ENCODE measurements at places on chromosomes 2 and 18. TPM values are rescaled to one million over a fixed set of nuclear protein-coding genes. Genes with fewer than 3 reads are reported as not detected.

DNA sequence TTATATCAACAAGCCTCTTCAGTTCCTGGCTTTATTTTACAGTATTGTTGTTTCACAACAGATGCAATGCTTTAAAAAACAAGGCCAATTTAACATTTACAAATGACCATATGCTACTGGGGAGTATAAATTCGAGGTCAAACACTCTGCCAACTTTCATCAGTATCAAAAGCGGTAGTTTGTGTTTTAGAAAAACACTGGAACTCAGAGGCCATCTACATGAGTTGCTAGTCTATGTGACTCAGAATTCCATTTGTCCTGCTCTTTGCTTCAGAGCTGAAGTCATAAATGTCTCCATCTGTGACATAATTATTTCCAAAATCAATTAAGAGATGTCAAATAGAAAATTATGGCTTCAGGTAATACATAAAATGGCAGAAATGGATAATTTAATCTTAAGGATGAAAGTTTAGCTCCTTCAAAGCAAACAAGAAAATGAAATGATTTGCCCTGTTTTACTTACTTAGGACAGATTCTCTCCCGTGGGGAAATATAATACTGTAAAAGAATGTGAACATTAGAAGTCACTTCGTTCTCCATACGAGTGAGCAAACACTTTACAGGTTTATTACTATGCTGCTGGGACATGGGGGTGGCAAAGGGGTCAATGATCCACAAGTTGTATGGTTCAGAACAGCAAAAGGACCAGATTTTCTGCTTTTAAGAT lies 3.7 kb downstream of the MEX3C start:
- H3K4me1 ChIP-seq: peaks cover 11% of the 10 kb centered on the region
- no peak overlapping the region for H3K27ac ChIP-seq
- DNase-seq: no peak
- no peak overlapping the region for H3K4me3 ChIP-seq
- no peaks in the 10 kb centered on the region for H3K36me3 ChIP-seq

Gene ITGAV
- total RNA-seq: 115 TPM

DNA sequence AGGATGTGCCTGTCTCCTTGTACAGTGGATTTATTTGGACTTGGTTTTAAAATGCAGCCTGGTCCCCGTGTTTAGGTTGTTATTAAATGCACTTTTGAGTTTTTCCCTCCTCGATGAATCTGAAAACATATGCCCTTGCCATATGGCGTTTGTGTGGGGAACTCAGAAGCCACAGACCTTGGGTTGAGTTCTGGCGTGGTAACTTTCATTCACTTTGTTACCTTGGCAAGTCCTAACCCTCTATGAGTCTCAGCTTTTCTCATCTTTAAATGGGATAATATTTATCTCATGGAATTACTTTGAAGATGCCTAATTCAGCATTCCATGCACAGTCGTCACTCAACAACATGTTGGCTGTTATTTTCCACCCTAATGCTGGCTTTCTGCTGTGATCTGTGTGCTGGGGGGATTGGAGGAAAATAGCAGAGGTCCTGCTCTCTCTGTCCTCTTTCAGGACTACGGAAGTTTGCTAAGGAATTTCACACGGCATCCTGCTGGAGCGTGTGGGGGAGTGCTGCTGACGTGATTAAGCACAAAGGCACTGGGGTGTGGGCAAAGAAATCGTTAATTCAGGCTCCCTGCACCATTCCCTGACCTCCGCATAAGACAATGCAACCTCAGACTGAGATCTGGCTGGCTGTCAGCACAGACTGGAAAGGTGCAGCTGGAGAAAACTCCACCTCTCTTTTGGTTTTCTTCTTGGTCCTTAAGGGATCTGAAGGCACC lies 61.7 kb downstream of the LDLRAD4 start:
- no peaks in the 10 kb centered on the region for H3K27me3 ChIP-seq
- DNase-seq: no peak
- no peak overlapping the region for H3K4me3 ChIP-seq
- H3K4me1 ChIP-seq: no peaks in the 10 kb centered on the region
- no peak overlapping the region for H3K27ac ChIP-seq
- no peaks in the 10 kb centered on the region for H3K36me3 ChIP-seq

DNA sequence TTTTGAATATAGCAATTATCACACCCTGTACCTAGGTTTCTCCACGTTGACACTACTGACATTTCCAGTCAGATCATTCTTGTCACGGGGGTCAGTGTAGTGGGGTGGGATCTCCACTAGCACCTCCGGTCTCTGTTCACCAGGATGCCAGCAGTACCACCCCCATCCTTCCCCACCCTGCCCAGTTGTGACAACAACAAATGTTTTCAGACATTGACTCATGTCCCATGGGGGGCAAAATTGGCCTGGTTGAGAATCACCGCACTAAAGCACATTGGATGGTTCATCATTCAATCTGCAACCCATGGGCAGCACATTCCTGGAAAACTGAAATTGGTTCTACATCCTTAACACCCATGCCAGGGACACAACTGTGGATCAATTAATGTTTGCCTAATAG lies 32.3 kb downstream of the FEZ2 start:
- no peak for DNase-seq
- H3K27me3 ChIP-seq: peaks cover 2% of the 10 kb centered on the region
- peaks cover 12% of the 10 kb centered on the region for H3K4me1 ChIP-seq

DNA sequence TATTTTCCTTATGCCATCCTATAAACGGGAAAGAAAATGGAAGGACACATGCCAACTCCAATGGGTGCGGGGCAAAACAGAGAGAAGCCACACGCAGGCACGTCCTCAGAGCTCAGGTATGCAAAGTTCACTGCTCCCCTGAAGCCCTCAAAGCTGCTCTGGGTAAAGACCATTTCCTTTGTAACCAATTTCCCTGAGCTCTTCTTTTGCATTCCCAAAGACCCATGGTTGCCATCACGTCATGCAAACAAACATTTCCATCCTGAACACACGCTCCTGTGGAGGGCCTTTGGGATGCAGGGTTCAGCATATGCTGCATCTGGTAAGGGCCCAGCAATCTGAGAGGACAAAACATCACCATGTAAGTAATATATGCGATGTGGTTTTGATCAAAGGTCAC lies 69.4 kb downstream of the EMILIN2 start:
- H3K27ac ChIP-seq: no peak overlapping the region
- peaks cover 26% of the 10 kb centered on the region for H3K4me1 ChIP-seq
- H3K36me3 ChIP-seq: no peaks in the 10 kb centered on the region
- H3K4me3 ChIP-seq: no peak overlapping the region

DNA sequence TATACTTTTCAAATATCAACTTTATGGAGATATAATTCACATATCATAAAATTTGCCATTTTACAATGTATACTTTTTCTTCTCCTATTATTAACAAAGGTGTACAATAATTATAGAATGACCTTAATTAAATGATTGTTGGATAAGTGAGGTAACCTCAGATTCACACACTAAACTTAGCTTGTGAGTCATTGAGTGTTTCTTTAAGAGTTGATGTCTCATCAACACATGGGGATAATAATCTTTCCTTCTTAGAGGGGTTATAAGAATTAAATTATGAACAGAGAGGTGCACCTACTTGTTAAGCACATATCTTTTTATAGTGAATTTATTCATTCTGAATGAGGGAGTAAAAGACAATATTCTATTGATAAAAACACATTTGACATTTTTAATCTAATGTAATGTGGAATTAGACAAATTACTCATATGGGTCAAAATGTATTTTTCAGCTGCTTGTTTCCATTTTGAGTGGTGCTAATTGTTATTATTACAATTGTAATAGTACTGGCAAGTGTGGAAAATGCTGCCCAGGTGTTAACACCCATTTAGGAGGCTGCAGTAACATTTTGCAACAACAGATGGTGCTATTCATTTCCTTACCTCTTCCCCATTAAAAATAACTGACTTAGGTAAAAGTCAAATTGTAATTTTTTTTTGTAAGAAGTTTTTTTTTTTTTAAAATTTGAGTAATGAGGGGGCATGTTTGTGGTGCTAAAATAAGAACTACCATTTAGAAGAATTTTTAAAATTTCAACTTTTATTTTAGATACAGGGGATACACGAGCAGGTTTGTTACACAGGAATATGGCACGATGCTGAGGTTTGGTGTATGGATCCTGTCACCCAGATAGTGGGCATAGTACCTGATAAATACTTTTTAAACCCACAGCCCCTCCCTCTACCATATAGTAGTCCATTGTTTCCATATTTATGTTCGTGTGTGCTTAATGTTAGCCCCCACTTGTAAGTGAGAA lies 32.1 kb upstream of the DYNAP start:
- no peak overlapping the region for H3K27ac ChIP-seq
- no peak for DNase-seq
- H3K4me3 ChIP-seq: no peak overlapping the region
- no peaks in the 10 kb centered on the region for H3K4me1 ChIP-seq

DNA sequence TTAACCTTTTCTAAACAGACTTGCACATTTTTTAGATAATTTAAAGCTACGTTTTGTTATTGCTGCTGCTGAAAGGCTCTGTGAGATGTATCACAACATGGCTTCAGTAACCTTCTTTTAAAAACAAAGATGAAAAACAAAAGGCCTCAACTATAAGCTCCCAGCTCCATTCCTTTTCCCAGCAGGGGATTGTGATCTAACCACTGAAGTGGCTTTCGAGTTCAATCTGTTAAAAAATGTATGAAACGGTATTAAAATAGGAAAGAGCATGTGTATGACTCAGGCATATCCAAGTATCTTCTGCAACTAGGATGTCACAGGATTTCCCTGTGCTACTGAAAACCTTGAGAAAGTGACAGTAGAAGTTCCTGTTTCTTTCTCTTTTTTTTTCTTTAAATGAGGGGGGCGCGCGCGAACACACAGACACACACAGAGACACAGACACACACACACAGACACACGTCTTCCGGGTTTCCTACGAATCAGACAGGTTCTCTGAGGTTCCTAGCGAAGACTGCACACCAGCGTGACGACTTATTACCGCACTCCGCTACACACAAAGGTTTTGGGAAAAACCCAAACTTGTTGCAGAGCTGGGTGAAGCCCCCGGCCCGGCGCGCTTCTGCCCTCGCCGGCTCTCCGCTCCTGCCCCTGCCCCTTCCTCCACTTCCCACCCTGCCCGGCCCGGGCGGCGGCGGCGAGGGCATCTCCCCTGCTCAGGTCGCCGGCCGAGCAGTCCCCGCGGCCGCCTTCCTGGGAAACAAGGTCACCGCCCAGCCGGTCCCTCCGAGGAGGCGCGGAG lies 86.8 kb downstream of the RBMS1 start:
- peak overlapping the region; percentile 93 for H3K27ac ChIP-seq
- H3K4me3 ChIP-seq: peak overlapping the region; percentile 78
- H3K36me3 ChIP-seq: no peaks in the 10 kb centered on the region
- H3K4me1 ChIP-seq: peaks cover 19% of the 10 kb centered on the region
- DNase-seq: no peak
- H3K27me3 ChIP-seq: no peaks in the 10 kb centered on the region

- H3K27me3 ChIP-seq: no peaks in the 10 kb centered on the region
- peaks cover 5% of the 10 kb centered on the region for H3K4me1 ChIP-seq
- H3K27ac ChIP-seq: no peak overlapping the region
- DNase-seq: no peak
- peak overlapping the region; percentile 92 for H3K4me3 ChIP-seq
These were observed 1.6 kb downstream of the PPM1B start for GRCh38 chr2:44170311-44170717.

DNA sequence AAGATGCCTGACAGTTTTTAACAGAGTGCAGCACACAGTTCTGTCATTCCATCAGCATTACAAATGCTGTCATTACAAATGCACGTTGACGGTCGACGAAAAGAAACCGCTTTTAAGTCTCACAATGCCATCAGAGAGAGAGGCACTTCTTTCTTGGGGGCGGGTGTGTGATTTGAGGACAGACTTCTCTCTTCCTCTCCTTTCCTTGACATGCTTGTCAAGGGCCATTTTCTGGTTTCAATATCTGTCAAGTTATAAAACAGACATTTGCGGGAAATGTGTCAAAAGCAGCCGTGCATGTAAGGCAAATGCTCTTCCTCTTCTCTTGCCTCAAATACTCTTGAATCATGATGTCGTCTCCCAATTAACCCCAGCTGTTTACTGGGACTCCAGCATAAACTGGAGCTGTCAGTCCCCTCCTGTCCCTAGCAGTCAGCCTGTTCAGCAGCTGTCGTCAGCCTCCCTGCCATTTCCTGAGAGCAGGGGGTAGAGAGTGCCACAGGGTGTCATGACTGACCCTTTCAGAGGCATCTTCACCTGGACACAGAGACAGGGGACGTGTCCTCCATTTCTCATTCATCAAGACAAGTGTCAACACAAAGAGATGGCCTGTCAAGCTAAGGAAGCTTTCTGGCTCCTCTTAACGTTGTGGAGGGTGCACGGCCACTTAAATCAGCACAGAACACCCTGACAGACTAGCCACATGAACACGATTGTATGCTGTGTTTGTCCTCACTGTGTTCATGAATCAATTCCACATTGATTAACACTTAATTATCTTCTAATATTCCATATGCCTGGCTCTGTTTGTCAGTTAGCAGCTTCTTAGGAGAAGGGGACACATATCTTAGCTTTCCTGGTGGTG lies 305.4 kb upstream of the RAB6C start:
- H3K36me3 ChIP-seq: no peaks in the 10 kb centered on the region
- no peak overlapping the region for H3K4me3 ChIP-seq
- no peak overlapping the region for H3K27ac ChIP-seq
- no peaks in the 10 kb centered on the region for H3K4me1 ChIP-seq
- DNase-seq: no peak

GRCh38 chr2:96903318-96903717 lies 33.4 kb upstream of the SEMA4C start:
- no peaks in the 10 kb centered on the region for H3K36me3 ChIP-seq
- no peak overlapping the region for H3K4me3 ChIP-seq
- peaks cover 18% of the 10 kb centered on the region for H3K4me1 ChIP-seq
- no peaks in the 10 kb centered on the region for H3K27me3 ChIP-seq

- H3K27ac ChIP-seq: no peak overlapping the region
- H3K4me3 ChIP-seq: no peak overlapping the region
- no peaks in the 10 kb centered on the region for H3K4me1 ChIP-seq
These were observed 144.4 kb upstream of the KCNJ3 start for GRCh38 chr2:154554046-154554445.

Gene LRRC30
- total RNA-seq: not detected

DNA sequence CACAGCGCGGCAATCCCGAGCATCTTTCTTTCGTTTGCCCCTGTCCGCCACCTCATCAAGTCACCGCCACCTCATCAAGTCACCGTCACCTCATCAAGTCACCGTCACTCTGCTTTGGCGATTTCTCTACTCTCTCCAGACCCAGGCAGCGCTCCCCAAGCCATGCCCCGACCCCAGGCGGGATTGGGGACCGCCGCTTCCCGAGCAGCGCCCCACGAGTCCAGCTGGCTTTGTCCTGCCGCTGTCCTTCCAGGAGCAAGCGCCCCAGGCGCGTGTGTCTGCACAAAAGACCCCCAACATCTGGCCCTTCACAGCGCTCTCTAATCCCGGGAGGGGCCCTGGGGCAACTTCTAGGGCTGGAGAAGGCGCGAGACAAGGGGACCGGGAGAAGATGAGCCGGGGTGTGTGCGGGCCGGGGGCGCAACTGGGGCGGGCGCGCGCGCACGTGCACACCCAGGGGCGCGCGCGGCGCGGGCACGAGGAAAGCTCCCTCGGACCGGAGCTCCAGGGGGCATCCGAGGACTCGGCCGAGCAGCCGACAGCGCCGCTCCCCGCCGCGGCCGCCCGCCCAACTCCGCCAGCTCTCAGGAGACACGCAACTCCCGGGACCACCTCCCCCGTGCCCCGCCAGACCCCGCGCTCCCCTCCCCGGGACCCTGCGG lies 633 bp upstream of the RNF152 start:
- no peaks in the 10 kb centered on the region for H3K36me3 ChIP-seq
- H3K4me3 ChIP-seq: peak overlapping the region; percentile 96
- peak; percentile 79 for DNase-seq
- no peaks in the 10 kb centered on the region for H3K4me1 ChIP-seq
- peak overlapping the region; percentile 56 for H3K27ac ChIP-seq
- H3K27me3 ChIP-seq: no peaks in the 10 kb centered on the region

Gene PROM2
- total RNA-seq: 4.0 TPM

- H3K27me3 ChIP-seq: no peaks in the 10 kb centered on the region
- no peak overlapping the region for H3K4me3 ChIP-seq
- no peaks in the 10 kb centered on the region for H3K4me1 ChIP-seq
- H3K36me3 ChIP-seq: no peaks in the 10 kb centered on the region
These were observed 9.5 kb upstream of the MALL start for GRCh38 chr2:110124939-110125691.

Measured in ovary (tissue), 10 donors.